ENCODE measurements at places on chromosomes 11 and 22. TPM values are rescaled to one million over a fixed set of nuclear protein-coding genes. Genes with fewer than 3 reads are reported as not detected.

Gene CREB3L1
- total RNA-seq, result 0.12 TPM

Gene NAALAD2
- not detected for total RNA-seq

Gene A4GALT
- not detected for total RNA-seq

Gene TEX54
- not detected for total RNA-seq

Gene BIK
- total RNA-seq, result 2.2 TPM

Gene MMP27
- total RNA-seq, result not detected

Gene SELENOO
- 20.9 TPM for total RNA-seq

Gene JOSD1
- total RNA-seq, result 83.7 TPM

Gene RELA
- 69.6 TPM for total RNA-seq

Gene OR9Q2
- total RNA-seq, result not detected

Gene FUT4
- 5.9 TPM for total RNA-seq

Gene MFRP
- total RNA-seq, result not detected

Gene GRIK4
- 0.43 TPM for total RNA-seq

Gene MRGPRX3
- not detected for total RNA-seq

Gene PRCP
- total RNA-seq, result 30.8 TPM

Gene KDM4D
- 2.4 TPM for total RNA-seq

Gene PLAAT5
- total RNA-seq, result not detected

Gene SLC22A8
- not detected for total RNA-seq

Gene AMPD3
- total RNA-seq, result 20.7 TPM

Gene C11orf71
- total RNA-seq, result 6.2 TPM

Gene CCDC87
- 0.23 TPM for total RNA-seq

Gene KRTAP5-8
- total RNA-seq, result not detected

Gene HRAS
- 46.0 TPM for total RNA-seq

Gene PGA4
- not detected for total RNA-seq

Gene STK33
- 3.8 TPM for total RNA-seq

Gene HSPB2
- total RNA-seq, result not detected

Gene RAC2
- total RNA-seq, result 518 TPM

Gene DMC1
- total RNA-seq, result 14.5 TPM

Gene MS4A4A
- total RNA-seq, result not detected

Gene OSBP2
- 0.84 TPM for total RNA-seq

Gene SHANK3
- 0.30 TPM for total RNA-seq

Gene IL17REL
- not detected for total RNA-seq

Gene IGLL5
- total RNA-seq, result 0.62 TPM

Gene SAA4
- total RNA-seq, result not detected

Gene APOA4
- not detected for total RNA-seq

Gene CCDC85B
- total RNA-seq, result 78.5 TPM

Gene NCAM1
- not detected for total RNA-seq

Gene MMP3
- total RNA-seq, result not detected

Gene SMIM38
- 0.19 TPM for total RNA-seq

Gene BLID
- total RNA-seq, result not detected

Gene P2RY6
- not detected for total RNA-seq

Gene PTDSS2
- total RNA-seq, result 17.3 TPM

Gene PDGFB
- total RNA-seq, result 0.35 TPM

Gene NXPE2
- total RNA-seq, result not detected

Gene ZBTB16
- total RNA-seq, result 2.1 TPM

Gene APOA1
- total RNA-seq, result not detected

Gene MRPL11
- 159 TPM for total RNA-seq

Gene OR8J3
- total RNA-seq, result not detected

Gene MYBPC3
- not detected for total RNA-seq

Gene DERL3
- total RNA-seq, result 5.9 TPM

Gene P2RY2
- not detected for total RNA-seq

Gene RBMXL2
- total RNA-seq, result not detected

Gene TMPRSS5
- 0.29 TPM for total RNA-seq

Gene AGBL2
- total RNA-seq, result 2.9 TPM

Gene GNG3
- not detected for total RNA-seq

Gene PAMR1
- total RNA-seq, result not detected

Gene CCDC82
- 28.3 TPM for total RNA-seq

Gene MALAT1
- 2,829 TPM for total RNA-seq
